Vagina (tissue), 2 donors: ENCODE measurements at places on chromosomes 3 and 15. TPM values are rescaled to one million over a fixed set of nuclear protein-coding genes. Genes with fewer than 3 reads are reported as not detected.

DNA sequence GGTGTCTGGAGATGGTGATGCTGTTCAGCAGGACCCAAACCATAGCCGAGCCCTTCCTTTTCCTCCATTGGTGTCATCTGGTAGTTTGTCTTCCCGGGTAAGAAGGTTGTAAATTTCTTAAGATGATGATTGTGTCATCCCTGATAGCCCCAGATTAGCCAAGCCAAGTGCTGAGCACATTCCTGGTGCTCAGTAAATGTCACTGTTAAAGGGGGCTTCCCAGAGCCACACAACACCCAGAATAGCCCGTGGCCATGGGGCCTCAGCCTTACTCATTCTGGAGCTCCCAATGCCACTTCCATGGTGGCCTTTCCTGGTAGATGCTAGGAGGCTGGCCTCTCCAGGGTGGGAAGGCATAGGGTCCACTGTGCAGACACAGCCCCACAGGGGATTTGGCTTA is 4.6 kb upstream of the PLA2G4B start:
- DNase-seq = no peak

DNA sequence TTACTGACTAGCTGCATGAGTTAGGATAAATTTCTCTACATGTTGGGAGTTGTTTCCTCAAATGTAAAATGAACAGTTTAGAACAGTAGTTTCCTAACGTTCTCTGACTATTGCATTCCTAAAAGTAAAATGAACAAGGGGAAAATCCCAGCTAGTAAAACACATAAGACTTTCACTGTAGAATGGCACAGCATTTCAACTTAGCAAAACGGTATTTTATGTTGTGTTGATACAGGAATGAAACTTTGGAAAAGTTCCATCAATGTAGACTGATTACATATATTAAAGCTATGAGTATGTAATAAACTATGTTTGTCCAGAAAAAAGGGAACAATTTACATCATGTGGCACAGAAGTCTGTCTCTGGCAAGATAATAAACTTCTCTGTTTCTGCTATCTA is 297.4 kb upstream of the EPHA3 start:
- no peak for DNase-seq

DNA sequence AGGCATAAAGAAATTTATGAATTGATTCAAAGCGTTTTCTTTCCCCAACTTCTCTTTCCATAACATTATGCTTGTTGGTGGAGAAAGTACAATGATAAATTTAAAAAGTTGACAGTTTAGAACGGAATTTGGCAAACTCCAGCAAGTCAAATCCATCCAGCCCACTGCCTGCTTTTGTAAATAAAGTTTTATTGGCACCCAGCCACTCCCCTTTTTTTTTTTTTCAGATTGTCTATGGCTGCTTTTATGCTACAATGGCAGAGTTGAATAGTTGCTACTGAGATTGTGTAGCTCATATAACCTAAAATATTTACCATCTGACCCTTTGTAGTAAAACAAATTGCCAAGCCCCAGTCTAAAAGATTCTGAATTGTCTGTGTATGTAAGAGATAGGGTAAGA is 112.8 kb upstream of the RBMS3 start:
- no peak for DNase-seq

GRCh38 chr15:50911001-50911400 is 2.5 kb downstream of the AP4E1 start:
- DNase-seq = no peak

DNA sequence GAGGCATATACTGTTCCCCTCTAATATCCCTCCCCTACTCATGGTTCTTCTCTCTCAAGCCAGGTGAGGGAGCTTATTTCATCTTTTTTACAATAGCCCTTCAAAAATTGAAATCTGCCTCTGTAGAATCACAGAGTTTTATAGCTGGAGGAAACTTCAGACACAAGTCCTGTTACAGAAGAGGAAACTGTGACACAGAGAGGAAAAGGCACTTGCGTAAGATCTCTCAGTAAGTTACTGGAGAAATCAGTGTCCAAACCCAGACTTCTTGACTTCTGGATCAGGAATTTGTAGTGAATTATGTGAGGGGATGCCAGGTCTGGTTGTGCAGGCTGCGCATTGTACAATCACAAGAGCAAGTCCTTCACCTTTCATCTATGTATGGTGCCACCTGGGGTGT is 4.6 kb downstream of the FGD5 start:
- DNase-seq = no peak

- DNase-seq = no peak
These were observed 90.2 kb downstream of the GABRB3 start for GRCh38 chr15:26682598-26683164.

- DNase-seq = no peak
These were observed 41.6 kb downstream of the IQCH start for GRCh38 chr15:67296188-67296587.

DNA sequence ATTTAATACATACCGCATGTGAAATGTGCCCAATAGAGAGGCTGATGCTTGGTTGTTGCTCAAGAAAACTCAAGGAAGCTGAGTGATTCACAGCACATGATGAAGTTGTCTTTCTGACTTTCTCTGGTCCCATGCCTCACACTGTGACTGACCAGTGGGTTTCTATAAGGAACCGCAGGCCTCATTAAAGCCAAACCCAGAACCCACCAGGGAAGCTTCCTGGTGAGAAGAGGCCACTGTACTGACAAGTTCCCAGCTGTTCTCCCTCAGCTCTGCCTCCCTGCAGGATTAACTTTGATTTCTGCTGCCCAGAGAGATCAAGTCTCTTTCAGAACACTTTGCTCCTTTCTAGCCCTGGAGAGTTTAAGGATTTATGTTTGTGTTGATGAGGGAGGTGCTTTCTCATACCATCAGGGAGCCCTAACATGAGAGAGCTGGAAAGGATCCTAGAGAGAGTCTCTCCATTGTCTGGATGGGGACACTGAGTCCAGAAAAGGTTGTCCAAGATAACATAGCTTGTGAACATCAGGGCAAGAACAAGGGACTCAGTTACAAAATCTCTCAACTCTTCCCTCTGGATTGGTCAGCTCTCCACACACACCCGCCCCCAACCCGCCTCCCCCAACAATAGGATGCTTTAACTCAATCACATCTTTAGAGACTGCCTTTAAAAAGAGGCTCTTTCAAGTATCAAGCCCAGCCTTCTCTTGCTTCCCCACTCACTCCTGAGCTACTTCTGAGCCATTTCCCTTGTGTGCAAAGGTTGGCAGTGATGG is 303.2 kb upstream of the TLE3 start:
- DNase-seq = no peak

DNA sequence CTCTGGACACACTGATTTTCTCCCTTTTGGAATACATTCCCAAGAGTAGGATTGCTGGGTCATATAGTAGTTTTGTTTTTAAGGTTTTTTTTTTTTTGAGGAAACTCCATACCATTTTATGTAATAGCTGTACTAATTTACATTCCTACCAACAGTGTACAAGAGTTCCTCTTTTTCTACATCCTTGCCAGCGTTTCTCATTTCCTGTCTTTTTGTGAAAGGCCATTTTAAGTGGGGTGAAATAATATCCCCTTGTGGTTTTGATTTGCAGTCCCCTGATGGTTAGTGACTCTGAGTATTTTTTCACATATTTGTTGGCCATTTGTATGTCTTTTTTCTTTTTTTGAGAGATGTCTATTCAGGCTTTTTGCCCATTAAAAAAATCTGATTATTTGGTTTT is 1205.5 kb downstream of the ROBO1 start:
- no peak for DNase-seq

DNA sequence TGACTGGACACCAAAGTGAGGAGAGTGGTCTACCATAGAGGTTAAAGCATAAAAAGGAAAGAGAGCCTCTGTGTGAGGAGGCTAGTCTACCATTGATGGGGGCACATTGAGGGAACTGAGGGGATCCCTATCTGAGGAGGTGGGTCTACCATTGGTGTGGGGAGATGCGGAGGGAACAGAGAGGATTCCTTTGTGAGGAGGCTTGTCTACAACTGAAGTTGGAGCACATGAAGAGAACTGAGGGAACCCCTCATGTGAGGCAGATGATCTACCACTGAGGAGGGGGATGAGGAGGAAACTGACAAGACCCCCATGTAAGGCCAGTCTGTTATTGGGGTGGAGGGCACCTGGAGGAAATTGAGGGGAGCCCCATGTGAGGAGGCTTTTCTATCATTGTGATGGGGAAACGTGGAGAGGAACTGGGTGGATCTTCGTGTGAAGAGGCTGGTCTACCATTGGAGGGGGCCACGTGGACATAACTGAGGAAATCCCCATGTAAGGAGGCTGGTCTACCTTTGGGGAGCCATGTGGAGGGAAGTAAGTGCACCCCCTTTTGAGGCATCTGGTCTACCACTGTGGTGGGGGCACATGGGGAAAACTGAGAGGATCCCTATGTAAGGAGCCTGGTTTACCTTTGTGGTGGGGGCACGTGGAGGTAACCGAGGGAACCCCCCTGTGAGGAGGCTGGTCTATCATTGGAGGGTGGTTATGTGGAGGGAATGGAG is 160.1 kb downstream of the FBLN2 start:
- DNase-seq = peak; percentile 58

DNA sequence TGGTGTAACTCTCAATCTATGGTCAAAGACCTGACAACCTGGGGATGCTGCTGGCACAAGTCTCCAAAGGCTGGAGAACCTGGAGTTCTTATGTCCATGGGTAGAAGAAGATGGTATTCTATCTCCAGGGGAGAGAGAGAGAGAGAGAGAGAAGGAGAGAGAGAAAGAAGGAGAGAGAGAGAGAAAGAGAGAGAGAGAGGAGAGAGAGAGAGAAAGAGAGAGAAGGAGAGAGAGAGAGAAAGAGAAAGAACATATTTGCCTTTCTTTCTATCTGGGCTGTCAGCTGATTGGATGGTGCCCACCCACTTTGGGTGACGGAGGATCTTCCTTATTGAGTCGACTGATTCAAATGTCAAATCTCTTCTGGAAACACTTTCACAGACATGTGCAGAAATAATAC is 84.6 kb downstream of the PPM1L start:
- DNase-seq = no peak

GRCh38 chr3:8554696-8555095 is 53.1 kb downstream of the LMCD1 start:
- DNase-seq = no peak

GRCh38 chr15:88805031-88805780 is 2.0 kb downstream of the ACAN start:
- DNase-seq = no peak

Gene CYP1A1
- total RNA-seq = 1.5 TPM
